ENCODE measurements at places on chromosomes 1 and 21.

DNA sequence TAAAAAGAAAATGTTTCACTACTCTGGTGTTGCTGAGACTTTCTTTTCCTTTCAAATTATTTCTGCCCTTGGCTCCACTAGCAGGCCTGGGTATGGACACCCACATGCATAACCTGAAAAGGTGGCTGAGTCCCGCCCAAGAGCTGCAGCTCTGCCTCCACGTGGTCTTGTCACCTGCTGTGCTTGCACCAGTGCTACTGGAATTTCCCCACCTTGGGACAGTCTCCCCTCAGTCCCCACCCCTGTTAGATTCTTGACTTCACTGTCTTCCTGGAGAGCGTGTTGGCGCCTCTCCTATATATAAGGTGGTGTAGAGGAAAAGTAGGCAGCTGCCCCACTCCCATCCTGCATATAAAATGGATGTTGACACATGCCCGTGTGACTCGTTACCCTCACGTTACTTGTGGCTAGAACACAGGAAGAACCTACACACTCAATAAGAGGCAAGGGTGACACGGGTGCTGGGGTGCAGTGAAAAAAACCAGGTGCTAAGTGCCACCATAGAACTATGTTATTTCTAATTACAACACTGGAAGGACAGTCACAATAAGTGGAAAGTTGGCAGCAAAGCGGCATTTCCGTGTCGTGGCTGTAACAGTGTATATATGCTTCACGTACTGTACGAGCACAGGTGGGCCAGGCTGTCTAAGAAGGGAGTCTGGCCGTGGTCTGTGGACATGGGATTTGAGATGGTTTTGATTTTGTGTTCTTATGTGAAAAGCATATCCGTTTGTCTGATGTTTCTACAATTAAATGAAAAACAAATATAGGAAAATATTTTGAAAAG is 61.0 kb downstream of the POFUT2 start:
- DNase-seq, result no peak

- no peak for DNase-seq
Measured at GRCh38 chr1:182350839-182351238, 40.8 kb downstream of the GLUL start.

DNA sequence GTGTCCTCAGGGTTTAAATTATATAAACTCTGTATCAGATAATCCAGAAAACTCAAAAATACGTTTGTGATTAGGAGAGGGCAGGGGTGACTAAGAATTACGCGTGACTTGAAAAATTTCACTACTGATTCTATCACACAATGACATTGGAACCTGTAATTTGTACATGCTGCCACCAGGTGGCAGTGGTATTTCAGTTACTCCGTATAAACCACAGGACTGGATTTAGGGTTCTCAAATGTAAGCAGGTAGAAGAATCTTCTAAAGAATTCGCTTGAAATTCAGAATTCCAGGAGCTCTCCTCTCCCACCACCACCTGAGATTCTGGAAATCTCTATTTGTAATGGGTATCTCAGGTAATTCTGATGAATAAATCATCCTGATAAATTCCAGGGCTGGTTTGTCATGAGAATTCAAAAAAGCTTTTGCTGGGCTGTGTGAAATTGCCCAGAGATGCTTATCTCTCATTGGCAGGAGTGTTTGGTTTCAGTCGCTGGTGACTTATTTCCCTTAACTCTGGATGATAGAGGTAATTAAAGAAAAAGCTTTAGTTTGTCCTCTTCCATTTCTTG is 1.7 kb upstream of the KRTAP7-1 start:
- DNase-seq, result no peak

DNA sequence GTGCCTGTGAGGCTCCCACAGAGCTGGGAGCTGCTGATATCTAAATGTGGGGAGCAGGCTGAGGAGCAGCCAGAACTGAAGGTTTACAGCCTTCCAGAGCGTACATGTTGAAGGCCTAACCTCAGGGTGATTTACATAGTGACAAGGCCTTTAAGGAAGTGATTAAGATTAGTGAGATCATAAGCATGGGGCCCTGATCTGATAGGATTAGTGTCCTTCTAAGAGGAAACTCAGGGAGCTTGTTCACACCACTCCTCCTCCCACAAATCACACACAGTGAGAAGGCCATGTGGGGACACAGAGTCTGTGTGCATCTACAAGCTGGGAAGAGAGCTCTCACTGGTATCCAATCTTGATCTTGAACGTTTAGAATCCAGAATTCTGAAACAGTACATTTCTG is 92.3 kb upstream of the NBPF6 start:
- DNase-seq, result no peak
